ENCODE measurements at places on chromosomes 11 and 22. TPM values are rescaled to one million over a fixed set of nuclear protein-coding genes. Genes with fewer than 3 reads are reported as not detected.

DNA sequence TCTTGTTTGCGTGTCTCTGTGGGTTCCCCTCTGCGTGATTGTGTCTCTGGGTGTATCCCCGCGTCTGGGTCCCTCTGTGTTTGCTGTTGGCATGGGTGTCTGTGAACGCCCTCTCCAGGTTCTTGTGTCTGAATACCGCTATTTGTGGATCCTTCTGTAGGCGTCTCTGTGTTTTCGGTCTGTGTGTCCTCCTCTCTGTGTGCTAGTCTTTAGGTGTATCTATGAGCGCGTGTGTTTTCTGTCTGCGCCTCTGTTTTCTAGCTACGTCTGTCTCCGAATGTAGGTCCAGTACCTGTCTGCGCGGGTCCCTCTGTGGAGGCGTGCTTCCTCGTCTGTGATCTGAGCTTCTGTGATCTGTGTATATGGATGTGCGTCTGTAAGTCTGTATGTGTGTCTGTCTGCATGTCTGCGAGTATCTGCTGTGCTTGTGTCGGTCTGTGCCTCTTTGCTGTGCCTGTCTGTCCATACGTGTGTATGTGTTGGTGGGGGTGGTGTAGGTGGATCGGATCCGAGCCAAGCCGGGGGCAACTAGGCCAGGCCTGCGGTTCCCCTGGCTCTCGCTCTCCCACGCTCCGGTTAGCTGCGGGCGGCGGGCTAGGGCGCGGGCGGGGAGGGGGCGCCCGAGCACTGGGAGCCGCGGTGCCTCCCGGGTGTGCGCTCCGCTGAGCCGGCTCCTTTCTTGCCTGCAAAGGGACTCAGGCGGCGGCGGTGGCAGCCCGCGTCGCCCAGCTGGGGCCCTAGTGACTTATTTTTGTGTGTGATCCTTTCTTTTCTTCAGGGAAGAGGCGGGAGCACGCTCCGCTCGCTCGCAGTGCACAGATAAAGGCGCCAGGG, 105.3 kb upstream of the E2F8 start:
- peak; percentile 57 for DNase-seq

GRCh38 chr22:29629903-29630516, 26.6 kb downstream of the NF2 start:
- no peak for DNase-seq

Gene F2
- total RNA-seq: not detected

- no peak for DNase-seq
These were observed 1.6 kb upstream of the PAX6 start for GRCh38 chr11:31812383-31813381.

- DNase-seq: no peak
These were observed 864.2 kb downstream of the FAM181B start for GRCh38 chr11:81869351-81870065.

DNA sequence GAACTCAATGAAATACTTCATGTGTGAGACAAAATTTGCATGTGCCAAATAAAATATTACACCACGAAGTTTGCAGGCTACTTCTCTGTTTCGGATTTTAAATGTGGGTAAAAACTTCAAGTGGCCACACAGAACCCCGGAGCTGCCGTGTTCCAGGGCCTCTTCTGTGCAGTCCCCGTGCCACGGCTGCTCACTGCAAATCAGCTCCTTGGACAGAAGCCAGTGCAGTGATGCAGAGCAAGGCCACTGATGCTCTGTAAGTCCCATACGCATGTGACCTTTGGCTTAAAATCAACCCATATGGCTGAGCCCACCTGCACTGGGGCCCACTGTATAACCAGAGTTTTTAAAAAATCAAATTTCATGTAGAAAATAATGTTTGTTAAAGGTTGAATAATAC, 1309.4 kb downstream of the TBC1D22A start:
- no peak for DNase-seq

Gene PRR5
- 11.0 TPM for total RNA-seq

All from left lung (tissue), 14 donors.